ENCODE measurements at places on chromosomes 3 and 15. TPM values are rescaled to one million over a fixed set of nuclear protein-coding genes. Genes with fewer than 3 reads are reported as not detected.

PDE8A gene
- total RNA-seq = 49.2 TPM

SERINC4 gene
- total RNA-seq = not detected

GOLGA8J gene
- total RNA-seq = 0.59 TPM

MAPKBP1 gene
- total RNA-seq = 17.0 TPM

TMEM207 gene
- total RNA-seq = not detected

RPP14 gene
- 11.4 TPM for total RNA-seq

SPESP1 gene
- total RNA-seq = 2.0 TPM

SI gene
- not detected for total RNA-seq

LRRFIP2 gene
- 44.4 TPM for total RNA-seq

TRIM42 gene
- not detected for total RNA-seq

MTMR10 gene
- total RNA-seq = 42.4 TPM

CFAP92 gene
- 2.0 TPM for total RNA-seq

ERICH6 gene
- total RNA-seq = not detected

THOC7 gene
- total RNA-seq = 47.2 TPM

FANCD2OS gene
- total RNA-seq = not detected

ESYT3 gene
- 40.3 TPM for total RNA-seq

WNT5A gene
- 27.2 TPM for total RNA-seq

ST6GAL1 gene
- 72.7 TPM for total RNA-seq

DNAH1 gene
- total RNA-seq = 16.4 TPM

RFTN1 gene
- 58.2 TPM for total RNA-seq

ZSCAN29 gene
- 24.3 TPM for total RNA-seq

LYZL4 gene
- not detected for total RNA-seq

DOCK3 gene
- 1.5 TPM for total RNA-seq

SLCO2A1 gene
- total RNA-seq = 204 TPM

GOLGA6L6 gene
- total RNA-seq = not detected

CPEB1 gene
- total RNA-seq = 2.7 TPM

SLC22A13 gene
- 0.32 TPM for total RNA-seq

GPR62 gene
- not detected for total RNA-seq

SKOR1 gene
- total RNA-seq = 0.41 TPM

TNNC1 gene
- 44.0 TPM for total RNA-seq

APBA2 gene
- 3.8 TPM for total RNA-seq

RTP2 gene
- not detected for total RNA-seq

NPAP1 gene
- total RNA-seq = 0.12 TPM

ZNF717 gene
- total RNA-seq = 12.3 TPM

SEMA5B gene
- 0.71 TPM for total RNA-seq

MED12L gene
- 0.44 TPM for total RNA-seq

CPNE9 gene
- 0.44 TPM for total RNA-seq

PRSS50 gene
- 0.41 TPM for total RNA-seq

AHSG gene
- total RNA-seq = not detected

SLC2A2 gene
- not detected for total RNA-seq

RTP1 gene
- not detected for total RNA-seq

PPARG gene
- total RNA-seq = 128 TPM

CASR gene
- not detected for total RNA-seq

GYG1 gene
- total RNA-seq = 51.3 TPM

PLSCR5 gene
- not detected for total RNA-seq

LRRC31 gene
- total RNA-seq = 1.1 TPM

PLCH1 gene
- 14.0 TPM for total RNA-seq

ZCWPW2 gene
- total RNA-seq = 1.1 TPM

GP5 gene
- 0.38 TPM for total RNA-seq

MAGI1 gene
- 35.5 TPM for total RNA-seq

GRK7 gene
- not detected for total RNA-seq

C3orf49 gene
- not detected for total RNA-seq

C3orf70 gene
- total RNA-seq = 3.2 TPM

LIPC gene
- total RNA-seq = 1.0 TPM

TEX55 gene
- not detected for total RNA-seq

ATOSA gene
- total RNA-seq = 46.7 TPM

PLA2G4E gene
- total RNA-seq = 1.1 TPM

All from lower lobe of right lung (tissue), 2 donors.